ENCODE measurements at places on chromosomes 4 and X.
A peak's percentile ranks its signal among the peaks of the same experiment; 100 is the strongest.

GRCh38 chrX:6599230-6599860 lies 64.4 kb upstream of the VCX3A start:
- DNase-seq, result no peak

GRCh38 chr4:8107146-8107657 lies 51.4 kb downstream of the ABLIM2 start:
- no peak for DNase-seq

DNA sequence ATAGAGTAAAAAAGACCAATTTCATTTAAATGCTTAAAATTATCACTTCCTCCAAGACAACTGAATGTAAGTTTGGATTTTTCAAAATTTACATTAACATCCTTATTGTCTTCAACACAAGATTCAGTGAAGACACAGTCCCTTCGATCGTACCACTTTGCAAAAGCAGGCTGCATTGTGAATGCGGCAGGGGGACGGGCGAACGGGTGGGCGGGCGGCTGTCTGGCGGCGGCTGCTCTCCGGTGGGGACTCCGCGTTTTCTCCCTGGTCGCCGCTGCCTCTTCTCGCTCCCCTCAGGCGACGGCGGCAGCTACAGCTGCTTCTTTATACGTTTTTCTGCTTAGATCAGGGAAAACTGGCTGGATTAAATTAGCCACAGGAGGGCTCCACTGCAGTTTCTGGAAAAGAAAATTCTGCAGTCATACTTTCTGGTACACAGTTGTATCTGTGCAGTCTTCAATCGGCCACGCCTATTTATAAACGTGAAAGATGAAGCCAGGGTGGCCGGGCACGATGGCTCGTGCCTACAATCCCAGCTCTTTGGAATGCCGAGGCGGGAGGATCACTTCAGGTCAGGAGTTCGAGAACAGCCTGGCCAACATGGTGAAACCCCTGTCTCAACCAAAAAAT lies 33.9 kb upstream of the HPF1 start:
- DNase-seq, result peak; percentile 8

DNA sequence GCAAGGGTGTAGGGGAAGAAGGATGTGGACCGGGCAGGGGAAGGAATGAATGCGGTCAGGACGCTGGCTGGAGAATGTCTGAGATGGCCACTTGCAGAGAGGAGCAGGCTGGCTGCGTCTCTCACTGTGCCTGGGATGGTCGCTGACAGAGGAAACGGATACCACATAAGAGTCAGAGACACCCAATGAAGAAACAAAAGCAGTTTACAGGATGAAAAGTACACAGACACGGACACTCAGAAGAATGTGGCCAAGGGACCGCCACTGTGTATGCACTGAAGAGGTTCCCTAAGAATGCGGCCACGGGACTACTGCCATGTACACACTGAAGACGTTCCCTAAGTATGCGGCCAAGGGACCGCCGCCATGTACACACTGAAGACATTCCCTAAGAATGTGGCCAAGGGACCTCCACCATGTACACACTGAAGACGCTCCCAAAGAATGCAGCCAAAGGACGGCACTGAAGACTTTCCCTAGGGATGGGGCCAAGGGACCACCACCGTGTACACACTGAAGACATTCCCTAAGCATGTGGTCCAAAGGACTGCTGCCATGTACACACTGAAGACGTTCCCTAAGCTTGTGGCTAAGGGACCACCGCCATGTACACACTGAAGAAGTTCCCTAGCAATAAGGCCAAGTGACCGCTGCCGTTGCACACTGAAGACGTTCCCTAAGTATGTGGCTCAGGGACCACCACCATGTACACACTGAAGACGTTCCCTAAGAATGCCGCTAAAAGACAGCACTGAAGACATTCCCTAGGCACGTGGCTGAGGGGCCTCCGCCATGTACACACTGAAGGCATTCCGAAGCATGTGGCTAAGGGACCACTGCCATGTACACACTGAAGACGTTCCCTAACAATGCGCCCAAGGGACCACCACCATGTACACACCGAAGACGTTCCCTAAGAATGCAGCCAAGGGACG lies 32.2 kb downstream of the DHRSX start:
- no peak for DNase-seq

GRCh38 chr4:63620271-63620670 lies 789.0 kb downstream of the TECRL start:
- DNase-seq, result no peak

- DNase-seq, result no peak
Observed at GRCh38 chrX:124010157-124010556, 48.7 kb downstream of the STAG2 start.

DNA sequence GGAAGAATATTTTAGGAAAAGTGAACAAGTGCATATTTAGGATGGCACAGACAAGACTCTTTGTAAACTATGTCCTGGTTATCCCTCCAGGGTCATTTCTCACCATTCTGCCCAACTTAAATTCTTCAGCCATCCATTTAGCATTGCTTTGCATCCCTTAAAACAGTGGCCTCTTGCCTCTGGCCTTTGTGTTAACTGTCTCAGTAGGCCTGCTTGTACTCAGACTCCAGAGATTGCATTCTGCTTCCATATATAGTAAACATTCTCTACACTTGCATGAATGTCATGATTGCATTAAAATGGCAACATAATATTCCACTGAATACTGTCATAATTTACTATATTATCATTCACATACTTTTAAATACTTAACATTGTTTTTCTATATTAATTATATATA lies 43.2 kb downstream of the NR3C2 start:
- no peak for DNase-seq

DNA sequence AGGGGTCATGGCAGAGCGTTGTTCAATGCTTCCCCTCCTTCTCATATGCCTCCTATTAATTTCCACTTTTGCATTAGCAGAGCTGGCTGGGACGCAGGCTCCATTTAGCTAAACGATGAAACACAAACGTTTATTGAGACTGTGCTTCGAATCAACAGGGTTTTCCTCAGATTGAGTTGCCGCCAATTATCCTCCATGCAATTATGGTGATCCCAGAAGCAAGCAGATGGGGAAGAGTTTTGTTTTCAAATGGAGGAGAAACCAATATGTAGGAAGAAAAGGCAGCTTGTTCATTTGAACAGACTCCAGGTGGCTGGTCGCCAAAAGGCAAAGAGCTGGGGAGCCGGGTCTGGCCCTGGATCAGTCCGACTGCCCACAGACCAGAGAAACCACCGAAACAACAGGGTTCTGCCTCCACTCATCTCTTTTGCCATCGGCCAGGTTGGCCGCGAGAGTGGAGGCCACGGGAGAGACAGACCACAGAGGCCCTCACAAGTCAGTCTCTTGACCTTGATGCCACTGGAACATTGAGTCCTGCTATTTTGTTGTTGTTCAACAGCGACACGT lies 184.8 kb downstream of the GBA3 start:
- no peak for DNase-seq

- DNase-seq, result no peak
Observed at GRCh38 chrX:38181357-38181756, 39.3 kb downstream of the SRPX start.

- DNase-seq, result no peak
Observed at GRCh38 chr4:13483136-13483767, 888 bp downstream of the RAB28 start.

GRCh38 chr4:184856277-184856609 lies 30.5 kb upstream of the ACSL1 start:
- DNase-seq, result no peak

GRCh38 chrX:143058120-143058519 lies 32.4 kb downstream of the SPANXN4 start:
- DNase-seq, result no peak

GRCh38 chrX:134453631-134454030 lies 6.3 kb upstream of the HPRT1 start:
- DNase-seq, result no peak

DNA sequence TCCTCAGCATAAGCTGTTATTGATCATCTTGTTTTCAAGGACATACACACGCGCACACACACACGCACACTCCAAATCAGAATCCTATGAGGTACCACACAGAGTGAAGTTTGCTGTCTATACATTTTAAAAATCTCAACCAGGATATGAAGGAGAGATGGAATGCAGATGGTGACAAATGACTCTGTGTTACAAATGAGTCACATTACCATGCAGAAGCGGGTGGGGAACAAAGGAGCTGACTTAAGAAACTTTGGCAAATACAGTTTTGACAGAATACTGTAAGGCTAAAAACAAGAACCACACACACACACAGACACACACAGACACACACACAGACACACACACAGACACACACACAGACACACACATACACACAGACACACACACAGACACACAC lies 81.7 kb downstream of the RELL1 start:
- no peak for DNase-seq

GRCh38 chrX:150771116-150771515 lies 77.9 kb downstream of the MTMR1 start:
- DNase-seq, result no peak

DNA sequence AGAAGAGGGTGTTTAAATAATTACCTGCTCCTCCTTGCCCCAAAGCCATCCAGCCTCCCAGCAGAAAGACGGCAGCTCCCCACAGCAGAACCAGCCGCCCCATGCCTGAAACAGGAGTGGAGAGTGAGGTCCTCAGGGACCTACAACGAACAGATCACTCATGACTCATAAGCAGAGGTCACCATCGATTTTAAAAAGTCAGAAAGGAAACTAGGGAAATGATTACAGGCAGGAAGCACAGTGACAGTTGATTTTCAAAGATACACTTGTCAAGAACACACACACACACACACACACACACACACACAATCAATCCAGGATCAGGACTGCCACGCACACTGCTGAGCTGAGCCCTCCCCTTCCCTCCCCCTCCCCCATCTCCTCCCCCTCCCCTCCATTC lies at the start of gene CRLF2:
TSS of gene CRLF2 (minus strand) at position 118 of the 400 bp plus-strand sequence. CDS start at position 103, 15 bp downstream.
- DNase-seq, result peak; percentile 31

GRCh38 chrX:110877326-110877725 lies 81.7 kb upstream of the CHRDL1 start:
- DNase-seq, result no peak

- no peak for DNase-seq
Observed at GRCh38 chr4:40448875-40449274, 113.7 kb downstream of the CHRNA9 start.

- no peak for DNase-seq
Observed at GRCh38 chrX:73490661-73491060, 43.8 kb downstream of the CDX4 start.

- DNase-seq, result no peak
Observed at GRCh38 chr4:89468602-89469001, 161.0 kb upstream of the GPRIN3 start.

GRCh38 chr4:48742412-48742811 lies 37.7 kb downstream of the FRYL start:
- no peak for DNase-seq

- no peak for DNase-seq
Observed at GRCh38 chr4:103753868-103754653, 34.3 kb upstream of the TACR3 start.

GRCh38 chr4:54016504-54016903 lies 47.9 kb downstream of the CHIC2 start:
- DNase-seq, result no peak

- no peak for DNase-seq
Observed at GRCh38 chr4:6029254-6029653, 11.0 kb upstream of the C4orf50 start.

DNA sequence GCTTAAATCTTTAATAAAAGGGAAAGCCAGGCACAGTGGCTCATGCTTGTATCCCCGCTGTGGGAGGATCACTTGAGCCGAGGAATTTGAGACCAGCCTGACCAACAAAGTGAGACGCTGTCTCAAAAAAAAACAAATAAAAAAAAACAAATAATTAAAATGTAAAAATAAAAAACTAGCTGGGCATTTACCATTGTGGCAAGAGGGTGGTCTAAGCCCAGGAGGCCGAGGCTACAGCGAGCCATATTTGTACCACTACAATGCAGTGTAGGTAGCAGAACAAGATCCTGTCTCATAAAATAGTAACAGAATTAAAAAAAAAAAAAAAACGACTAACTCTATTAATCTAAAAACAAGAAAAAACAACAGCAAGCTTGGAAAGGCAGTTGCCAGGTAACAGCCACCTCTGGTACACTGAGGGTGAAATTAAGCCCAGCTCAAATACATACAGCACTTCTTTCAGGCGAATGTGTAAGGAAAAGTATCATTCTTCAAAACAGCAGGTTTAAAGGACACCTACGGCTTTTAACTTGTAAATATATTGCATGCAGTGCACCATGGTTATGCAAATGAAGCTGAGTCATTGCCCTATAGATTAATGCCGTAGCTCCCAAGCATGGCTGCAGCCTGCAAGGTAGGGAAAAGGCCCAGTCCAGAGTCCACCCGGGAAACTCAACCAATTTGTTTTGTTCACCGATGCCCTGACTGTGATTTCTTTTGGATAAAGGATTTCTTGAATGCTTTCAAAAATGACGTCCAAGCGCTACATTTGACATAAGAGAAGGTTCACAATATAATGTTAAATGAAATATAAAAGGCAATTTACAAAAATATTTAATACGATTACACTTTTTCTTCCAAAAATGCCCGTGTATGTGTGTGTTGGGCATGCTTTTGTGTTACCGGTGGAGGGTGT lies 14.5 kb upstream of the TXLNG start:
- no peak for DNase-seq

DNA sequence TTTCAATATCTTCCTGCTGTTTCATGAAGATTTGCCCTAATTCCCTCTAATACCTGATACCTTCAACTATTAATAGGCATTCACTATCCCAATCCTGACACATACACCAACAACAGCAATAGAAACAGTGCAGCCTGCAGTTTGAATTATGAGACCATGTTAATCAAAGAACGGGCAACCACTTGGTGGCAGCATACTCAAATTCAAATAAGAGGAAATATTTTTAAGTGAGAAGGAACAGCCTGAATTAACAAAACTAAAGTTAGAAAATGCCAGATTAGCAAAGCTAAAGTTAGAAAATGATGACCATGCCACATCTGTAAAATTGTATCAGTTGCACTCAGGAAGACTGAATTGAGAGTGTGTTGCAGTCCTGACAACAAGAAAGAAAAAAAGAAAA lies 204.9 kb downstream of the SMARCA1 start:
- no peak for DNase-seq

DNA sequence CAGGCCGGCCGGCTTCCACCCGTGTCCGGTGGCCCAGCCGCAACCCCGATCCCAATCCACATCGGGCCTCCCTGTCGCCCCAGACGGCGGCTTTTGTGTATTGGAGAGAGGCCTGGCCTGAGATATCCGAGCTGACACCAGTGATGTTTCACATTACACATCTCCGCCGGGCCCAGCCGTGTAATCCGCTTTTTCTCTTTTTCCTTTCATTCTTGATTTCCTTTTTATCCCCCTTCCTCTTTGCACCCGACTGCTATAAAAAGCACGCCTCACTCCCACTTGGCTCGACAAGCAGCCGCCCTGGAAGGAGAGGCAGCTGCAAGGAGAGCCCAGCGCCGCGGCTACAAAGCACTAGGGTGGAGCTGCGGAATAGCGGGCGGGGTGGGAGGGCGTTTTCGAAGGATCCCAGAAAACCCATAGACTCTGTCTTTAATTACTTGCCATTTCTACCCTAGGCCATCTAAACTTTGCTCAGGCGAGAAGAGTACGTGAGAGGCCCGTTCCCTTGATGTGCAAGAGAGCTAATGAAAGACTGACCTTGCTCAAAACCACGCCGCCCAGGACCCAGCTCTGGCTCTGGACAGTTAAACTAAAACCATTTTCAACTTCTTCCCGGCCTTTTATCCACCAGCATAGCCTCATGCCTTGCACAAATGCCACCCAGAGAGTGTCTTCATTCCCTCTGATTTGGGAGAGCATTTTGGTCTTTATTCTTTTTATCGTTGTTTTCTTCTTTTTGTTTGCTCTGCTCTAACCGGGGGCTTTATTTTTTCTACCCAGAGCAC lies 3.2 kb downstream of the PITX2 start:
- DNase-seq, result no peak

Measured in activated naive CD4-positive, alpha-beta T cell treated with anti-CD3 and anti-CD28 coated beads, Interleukin-2, amount 50 U/mL, for 72 hours (primary cell).